ENCODE measurements at places on chromosomes 5 and 9. TPM values are rescaled to one million over a fixed set of nuclear protein-coding genes. Genes with fewer than 3 reads are reported as not detected.

The FLT4 gene
- 6.0 TPM for total RNA-seq

The NME5 gene
- total RNA-seq = not detected

The RNF183 gene
- not detected for total RNA-seq

The SLC45A2 gene
- not detected for total RNA-seq

The RIMOC1 gene
- total RNA-seq = 40.6 TPM

The TAF11L7 gene
- total RNA-seq = not detected

All from naive thymus-derived CD4-positive, alpha-beta T cell (primary cell).